ENCODE measurements at places on chromosomes 1 and 21.
A peak's percentile ranks its signal among the peaks of the same experiment; 100 is the strongest.

DNA sequence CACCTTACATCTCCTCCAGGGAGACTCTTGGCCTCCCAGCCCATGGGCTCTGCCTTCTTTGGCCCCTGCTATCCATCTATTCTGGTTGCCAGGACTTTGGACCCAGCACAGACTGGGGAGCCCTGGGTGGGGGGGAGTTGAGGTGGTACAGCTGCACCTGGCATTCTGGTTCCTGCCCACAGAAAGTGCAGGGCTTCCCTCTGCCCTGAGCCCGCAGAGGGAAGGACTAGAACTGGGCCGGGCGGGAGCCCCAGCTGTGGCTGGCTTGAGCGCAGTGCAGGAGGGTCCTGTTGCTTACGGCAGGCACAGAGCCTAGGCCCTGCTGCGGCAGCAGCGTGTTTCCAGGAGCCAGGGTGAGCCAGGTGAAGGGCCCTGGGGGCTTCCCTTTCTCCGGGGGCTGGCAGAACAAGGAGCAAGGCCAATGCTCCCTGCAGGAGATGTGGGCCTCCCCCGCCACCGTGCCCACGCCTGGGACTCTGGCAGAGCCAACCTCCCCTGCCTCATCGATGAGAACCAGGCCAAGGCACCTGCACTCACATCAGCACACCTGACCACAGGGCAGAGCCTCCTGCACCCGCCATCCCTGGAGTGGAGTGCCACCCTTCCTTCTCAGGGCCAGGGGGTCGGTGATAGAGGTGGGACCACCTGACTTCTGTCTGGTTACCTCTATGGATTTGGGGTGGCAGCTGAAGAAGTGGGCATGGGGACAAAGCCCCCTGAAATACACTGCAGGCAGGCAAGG lies 16.1 kb downstream of the PARS2 start:
- no peak for DNase-seq

- DNase-seq: no peak
Measured at GRCh38 chr1:50681931-50682330, 258.7 kb upstream of the DMRTA2 start.

DNA sequence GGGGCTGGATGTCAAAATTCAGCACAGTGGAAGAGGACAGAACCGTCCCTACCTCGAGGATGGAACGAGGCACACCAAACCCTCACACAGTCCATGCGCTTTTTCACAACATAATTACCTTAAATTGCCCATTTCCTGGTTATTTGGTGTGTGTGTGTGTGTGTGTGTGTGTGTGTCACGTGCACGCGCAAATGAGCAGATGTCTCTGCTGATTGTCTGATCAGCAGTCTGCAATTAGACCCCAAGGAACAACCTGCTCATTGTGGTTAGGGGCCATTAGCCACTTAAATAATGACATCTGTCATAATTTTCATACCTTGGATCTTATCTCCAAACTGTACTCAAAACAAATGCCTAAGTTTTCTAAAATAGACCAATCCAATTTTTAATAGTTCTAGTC lies 23.2 kb downstream of the AVPR1B start:
- no peak for DNase-seq

DNA sequence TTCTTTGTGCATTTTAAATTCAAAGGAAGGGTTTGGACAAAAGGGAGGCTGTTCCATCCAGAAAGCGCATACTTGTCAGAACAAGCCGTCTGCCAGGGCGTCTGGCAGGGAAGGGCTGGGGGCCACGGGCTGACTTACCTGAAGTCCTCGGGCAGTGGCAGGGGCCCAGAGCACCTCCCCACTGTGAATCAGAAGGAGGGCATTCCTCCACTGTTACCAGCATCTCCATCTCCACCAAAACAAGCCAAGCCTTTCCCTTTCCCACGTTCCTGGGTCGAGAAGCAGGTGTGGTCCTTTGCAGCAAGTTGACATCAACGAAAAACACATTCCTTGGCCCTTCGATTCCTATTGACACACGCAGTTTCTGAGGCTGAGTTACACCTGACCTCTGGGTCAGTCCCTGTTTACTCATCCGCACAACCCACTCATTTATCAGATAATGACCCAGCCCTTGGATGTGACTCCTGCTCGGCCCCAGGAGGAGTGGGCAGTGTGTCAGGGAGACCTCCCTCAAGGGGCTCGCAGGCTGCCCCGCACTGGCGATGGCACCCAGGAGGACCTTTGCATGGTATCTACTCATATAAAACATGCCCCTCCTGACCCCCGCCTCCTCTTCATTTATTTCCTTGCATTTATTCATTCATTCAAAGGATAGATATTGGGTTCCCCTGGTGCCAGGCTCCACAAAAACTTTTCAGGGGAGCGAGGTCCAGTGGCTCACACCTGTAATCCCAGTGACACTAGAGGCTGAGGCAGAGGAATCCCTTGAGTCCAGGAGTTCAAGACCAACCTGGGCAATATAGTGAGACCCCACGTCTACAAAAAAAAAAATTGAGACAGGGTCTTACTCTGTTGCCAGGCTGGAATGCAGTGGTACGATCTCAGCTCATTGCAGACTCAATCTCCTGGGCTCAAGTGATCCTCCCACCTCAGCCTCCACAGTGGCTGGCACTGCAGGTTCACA lies 60.2 kb downstream of the TOMM20 start:
- DNase-seq: no peak

DNA sequence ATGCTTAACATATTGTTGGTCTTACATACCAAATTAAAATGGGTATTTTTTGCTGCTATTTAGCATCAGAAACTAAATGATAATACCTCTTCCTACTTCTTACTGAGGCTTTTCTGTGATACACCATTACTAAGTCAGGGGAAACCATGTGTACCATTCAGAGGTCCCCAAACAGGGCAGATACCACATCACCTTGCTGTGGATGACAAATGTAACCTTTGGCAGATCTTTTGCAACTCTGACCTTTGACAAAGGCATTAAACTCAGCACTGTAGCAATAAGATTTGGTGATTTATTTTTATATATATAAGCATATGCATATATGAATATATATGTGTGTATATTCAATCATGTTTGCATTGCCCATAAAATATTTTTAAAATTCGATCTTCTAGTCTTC lies 2.9 kb downstream of the FAM177B start:
- no peak for DNase-seq

DNA sequence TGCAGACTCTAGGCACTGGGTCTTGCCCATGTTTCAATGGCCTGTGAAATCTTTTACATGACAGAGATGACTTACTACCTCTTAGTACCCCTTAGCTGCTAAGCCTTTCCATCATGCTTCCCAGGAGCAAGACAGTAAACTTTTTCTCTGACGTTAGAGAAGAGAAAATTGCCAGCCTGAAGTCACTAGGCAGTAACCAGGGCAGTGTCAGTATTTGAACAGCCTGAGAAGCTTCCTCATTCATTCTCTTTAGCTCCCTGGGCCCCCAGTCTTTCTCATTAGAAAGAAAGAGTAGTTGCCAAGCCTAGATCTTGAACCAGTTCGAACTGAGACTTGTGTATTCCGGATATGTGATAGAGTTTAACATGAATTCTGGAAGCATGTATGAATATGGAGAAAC lies 99.2 kb downstream of the ERG start:
- no peak for DNase-seq

DNA sequence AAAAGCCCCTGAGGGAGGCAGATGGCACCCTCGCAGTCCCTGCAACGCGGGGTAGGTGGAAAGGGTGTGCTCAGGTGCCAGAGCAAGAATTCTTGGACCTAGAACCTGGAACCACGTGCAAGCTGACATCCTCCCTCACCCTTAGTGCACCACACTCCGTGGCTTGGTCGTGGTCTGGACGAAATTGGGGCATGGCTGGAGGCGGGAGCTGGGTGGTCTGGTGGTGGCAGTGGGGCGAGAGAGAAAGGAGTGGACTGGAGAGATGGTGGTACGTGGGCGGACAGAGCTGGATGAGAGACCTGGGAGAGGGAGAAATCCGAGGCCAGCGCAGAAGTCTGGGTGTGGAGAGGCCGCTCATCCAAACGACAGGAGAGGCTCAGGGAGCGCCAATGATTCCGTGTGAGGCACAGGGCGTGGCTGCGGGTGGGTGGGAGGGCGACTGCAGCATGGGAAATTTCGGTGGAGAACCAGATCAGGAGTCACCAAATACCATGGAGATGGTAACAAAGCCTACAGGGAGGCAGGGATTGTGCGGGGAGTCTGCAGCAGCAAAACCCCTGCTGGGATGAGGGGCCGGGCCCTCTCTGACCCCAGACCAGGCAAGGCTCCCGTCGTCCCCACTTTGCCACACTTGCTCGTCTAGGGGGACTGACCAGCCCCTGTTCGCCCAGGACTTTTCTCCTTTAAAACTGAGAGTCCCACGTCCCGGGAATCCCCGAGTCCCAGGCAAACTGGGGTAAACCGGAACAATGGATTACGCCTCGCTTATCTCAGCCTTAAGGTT lies 31.9 kb downstream of the CDCP2 start:
- DNase-seq: no peak

DNA sequence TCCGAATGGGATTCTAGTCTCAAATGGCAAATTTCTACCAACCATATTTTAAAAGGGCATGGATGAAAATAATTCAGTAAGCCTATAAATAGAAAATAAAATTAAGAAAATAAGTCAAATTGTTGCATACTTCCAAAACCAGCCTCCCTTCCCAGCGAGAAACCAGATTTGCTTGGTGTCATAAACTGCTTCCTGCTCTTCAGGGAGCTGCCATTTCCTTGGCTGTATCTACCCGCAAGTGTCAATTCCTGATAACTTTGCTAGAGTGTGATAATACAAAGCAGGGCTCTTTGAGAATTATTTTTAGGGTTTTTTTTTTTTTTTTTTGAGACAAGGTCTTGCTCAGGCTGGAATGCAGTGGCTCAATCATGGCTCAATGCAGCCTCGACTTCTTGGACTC lies 62.3 kb downstream of the S1PR1 start:
- no peak for DNase-seq

- DNase-seq: no peak
Measured at GRCh38 chr1:171177261-171177660, 7.8 kb upstream of the FMO2 start.

DNA sequence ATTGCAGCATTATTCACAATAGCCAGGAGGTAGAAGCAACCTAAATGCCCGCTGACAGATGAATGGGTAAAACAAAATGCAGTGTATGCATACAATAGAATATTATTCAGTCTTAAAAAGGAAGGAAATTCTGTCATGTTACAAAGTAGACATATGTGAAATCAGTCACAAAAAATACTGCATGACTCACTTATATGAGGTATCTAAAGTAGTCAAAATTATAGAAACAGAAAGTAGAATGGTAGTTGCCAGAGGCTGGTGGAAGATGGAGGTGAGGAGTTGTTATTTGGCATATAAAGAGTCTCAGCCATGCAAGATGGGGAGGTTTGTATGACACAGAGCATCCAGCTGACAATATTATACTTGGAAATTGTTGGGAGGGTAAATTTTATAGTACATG lies 43.0 kb upstream of the EGLN1 start:
- no peak for DNase-seq

DNA sequence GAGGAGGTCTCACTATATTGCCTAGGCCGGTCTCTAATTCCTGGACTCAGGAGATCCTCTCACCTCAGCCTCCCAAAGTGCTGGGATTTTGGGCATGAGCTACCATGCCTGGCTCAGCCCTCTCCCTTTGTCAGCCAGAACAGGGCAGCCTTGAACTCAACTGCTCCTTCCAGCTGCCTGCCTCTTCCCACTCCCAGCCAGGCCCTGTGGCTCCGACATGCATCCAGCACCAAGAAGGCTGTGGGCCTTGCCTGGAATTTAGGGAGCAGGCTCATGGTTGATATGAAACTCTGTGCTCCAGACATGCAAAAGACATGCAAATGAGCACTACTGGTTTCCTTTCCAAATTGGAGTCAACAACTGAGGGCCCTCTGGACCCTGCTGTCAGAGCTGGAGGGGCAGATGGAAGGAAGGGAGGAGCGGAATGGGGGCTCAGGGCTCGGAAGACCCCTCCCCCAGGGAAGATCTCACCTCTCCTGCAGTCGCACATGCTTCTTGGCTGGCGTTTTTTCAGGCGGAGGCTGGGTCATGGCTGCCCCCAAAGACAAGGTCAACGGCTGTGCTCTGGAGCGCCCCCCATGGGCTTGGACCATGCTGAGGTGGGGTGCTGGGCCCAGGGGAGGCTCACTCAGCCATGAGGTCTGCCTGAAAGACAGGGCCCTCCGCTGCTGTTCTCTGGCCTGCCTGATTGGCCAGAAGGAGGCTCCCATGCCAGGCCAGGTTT lies 1.4 kb downstream of the PTPN7 start:
- no peak for DNase-seq

- DNase-seq: no peak
Measured at GRCh38 chr1:163674236-163674635, 352.5 kb downstream of the NUF2 start.

DNA sequence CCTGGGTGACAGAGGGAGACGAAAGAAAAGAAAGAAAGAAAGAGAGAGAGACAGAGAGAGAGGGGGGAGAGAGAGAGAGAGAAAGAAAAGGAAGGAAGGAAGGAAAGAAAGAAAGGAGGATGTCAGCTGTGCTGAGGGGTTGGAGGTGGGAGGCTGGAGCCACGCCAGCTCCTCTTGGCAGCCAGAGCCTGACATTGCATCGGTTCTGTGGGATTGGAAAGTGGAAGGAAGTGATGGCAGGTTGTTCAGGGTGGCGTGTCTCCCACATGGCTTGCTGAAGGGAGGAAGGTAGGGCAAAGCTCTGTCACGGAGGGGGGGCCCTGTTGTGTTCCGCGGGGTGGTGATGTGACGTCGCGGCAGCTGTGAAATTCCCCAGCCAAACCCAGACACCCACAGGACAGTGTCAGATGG lies 30.7 kb downstream of the EIF2D start:
- DNase-seq: no peak

GRCh38 chr1:231387770-231388669 lies 34.1 kb downstream of the EGLN1 start:
- DNase-seq: no peak

- peak; percentile 41 for DNase-seq
Measured at GRCh38 chr1:77126307-77126706, 92.9 kb downstream of the PIGK start.

- no peak for DNase-seq
Measured at GRCh38 chr1:112714313-112715263, 544 bp downstream of the PPM1J start.

DNA sequence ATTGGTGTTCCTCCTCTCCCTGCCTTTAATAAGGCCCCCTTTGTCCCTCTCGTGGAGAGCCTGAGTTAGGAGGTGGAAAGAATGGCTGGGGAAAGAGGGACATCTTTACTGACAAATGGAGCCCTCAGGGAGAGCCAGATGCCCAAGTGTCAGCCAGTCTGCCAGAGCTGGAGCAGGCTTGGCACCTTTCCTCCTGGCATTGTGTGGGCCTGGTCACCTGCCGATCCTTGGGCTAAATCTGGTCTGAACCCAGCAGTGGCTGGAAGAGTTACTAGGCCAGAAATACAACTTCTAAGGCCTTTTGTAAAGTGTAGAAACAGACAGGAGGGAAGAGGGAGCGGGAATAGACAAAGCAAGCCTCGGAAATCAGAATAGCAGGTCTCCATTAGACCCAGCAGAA lies 24.9 kb downstream of the VANGL1 start:
- no peak for DNase-seq

- no peak for DNase-seq
Measured at GRCh38 chr1:205043866-205044265, 854 bp downstream of the CNTN2 start.

DNA sequence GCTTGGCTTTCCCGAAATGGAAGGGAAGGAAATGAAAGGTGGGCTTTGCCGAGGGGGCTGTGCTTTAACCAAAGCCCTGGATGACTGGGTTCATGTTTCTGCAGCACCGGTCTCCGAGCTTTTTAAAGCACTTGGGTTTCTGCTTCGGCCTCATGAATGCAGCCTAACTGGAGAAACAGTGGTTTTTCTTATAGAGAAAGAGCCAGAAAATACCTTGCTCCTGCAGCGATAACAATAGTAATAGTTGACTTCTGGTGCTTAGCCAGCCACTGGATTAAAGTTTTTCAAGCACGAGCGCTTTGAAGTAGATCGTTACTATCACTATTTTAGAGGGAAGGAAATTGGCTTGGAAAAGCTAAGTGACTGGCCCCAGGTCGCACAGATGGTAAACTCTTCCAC lies 500 bp upstream of the DOCK7 start:
- no peak for DNase-seq
